ENCODE measurements at places on chromosomes 2 and 18.

- no peak for DNase-seq
Measured at GRCh38 chr2:196530910-196531309, 108.6 kb upstream of the CCDC150 start.

GRCh38 chr2:102253140-102253752 lies 58.1 kb upstream of the IL1RL1 start:
- DNase-seq, result no peak

GRCh38 chr2:58631986-58632385 lies 390.9 kb upstream of the FANCL start:
- DNase-seq, result no peak

GRCh38 chr18:76667603-76668002 lies 154.8 kb upstream of the ZNF236 start:
- DNase-seq, result no peak

- DNase-seq, result no peak
Measured at GRCh38 chr18:685438-685837, 27.0 kb downstream of the ENOSF1 start.

DNA sequence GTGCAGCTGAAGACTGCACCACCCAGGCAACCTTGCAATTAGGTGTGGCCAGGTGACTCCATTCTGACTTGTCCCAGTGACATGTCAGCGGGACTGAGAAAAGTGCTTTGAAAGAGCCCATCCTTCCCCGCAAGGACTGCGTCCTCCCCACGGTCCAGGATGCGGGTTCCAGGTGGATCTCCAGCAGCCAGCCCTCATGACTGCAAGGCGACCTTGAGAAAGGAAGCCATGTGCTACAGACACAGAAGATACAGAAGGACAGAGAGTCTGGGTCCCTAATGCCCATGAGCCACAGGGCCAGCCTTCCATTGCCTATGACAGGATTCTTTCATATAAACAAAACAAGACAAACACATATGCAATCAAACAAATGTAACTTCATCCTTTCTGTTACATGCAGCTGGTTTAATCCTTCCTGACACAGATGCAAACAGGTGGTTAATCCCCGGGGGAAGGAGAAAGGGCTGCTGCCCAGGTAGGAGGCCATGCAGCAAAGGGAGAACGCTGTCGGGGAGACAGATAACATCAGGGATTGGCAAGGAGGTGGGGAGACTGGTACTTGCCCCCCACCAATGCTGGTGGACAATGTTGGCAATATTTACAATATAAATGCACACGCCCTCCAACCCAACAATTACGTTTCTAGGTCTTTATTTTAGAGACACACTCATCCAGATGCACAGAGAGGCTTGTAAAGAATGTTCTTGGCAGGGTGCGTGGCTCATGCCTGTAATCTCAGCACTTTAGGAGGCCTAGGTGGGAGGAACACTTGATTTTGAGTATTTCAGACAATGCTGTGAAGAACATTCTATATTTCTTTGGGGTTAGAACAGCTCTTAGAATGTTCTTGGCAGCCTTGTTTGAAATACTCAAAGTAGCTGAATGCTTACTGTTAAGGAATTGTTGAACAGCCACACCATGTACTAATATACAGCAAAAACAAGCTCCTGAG lies 64.8 kb downstream of the NCAPH start:
- peak; percentile 56 for DNase-seq

DNA sequence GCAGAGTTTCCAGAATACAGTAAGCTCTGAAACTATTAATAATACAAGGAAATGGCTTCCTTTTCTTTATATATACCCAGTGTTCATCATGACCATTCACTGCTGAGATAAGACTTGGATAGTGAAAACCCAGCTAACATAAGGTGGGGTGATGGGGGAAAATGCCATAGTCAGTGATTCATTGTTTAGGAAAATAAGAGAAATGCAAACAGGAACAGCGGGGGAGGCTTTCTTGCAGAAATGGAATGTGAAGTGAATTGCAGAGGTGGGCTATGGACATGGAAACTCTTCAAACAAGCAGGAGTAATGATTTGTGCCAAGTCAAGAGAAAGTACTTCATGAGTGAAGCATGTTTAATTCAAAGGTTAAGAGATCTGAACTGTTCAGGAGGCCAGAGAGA lies 519.4 kb downstream of the TDRD15 start:
- no peak for DNase-seq

GRCh38 chr2:208182835-208183234 lies 7.0 kb downstream of the C2orf80 start:
- no peak for DNase-seq

GRCh38 chr2:216006164-216006663 lies 7.1 kb downstream of the MREG start:
- DNase-seq, result no peak

DNA sequence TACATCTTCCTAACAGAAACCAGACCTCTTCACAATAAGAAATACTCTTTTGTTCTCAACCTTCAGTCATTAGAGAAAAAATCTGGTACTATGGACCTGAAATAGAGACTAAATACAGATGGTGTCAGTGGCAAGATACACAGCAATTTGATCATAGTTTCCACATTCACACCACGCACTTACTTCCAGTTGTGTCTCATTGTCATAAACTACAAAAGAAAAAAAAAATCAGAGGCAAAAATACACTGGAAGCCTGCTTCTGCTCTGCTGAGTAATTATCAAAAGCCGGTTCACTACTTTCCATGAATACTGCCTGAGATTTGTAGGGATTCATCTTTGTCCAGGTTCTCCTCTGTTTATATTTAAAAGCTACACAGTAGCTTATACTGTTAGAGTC lies 182.6 kb downstream of the PID1 start:
- DNase-seq, result no peak

DNA sequence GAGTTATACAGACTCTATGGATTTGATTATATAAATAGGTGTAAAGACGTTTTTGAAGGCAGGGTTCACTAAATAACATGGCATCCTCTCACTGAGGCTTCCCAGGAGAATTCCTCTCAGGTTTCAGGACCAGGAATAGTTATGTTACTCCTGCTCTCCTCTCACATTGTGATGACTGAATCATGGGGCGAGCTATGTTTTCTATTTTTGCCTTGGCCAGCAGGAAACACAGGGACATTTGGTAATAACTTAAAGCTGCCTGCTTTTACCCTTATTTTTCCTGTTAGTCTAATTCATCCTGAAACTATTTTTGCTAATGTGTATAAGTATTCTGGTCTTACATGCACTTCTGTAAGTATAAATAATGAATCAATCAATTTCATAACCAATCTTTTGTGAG lies 115.3 kb upstream of the ITGB6 start:
- no peak for DNase-seq

GRCh38 chr18:3526421-3527354 lies 76.7 kb downstream of the TGIF1 start:
- DNase-seq, result no peak

GRCh38 chr18:63140997-63141777 lies 178.4 kb downstream of the BCL2 start:
- DNase-seq, result no peak

- no peak for DNase-seq
Measured at GRCh38 chr2:202765436-202765835, 106.1 kb downstream of the ICA1L start.

- DNase-seq, result no peak
Measured at GRCh38 chr2:198913394-198914152, 544.2 kb downstream of the SATB2 start.

- DNase-seq, result no peak
Measured at GRCh38 chr2:37579192-37579713, 92.2 kb downstream of the CDC42EP3 start.

GRCh38 chr18:64330931-64331330 lies 182.0 kb upstream of the LINC00305 start:
- DNase-seq, result peak; percentile 55

- DNase-seq, result no peak
Measured at GRCh38 chr18:32324181-32324580, 134.3 kb downstream of the MEP1B start.

- no peak for DNase-seq
Measured at GRCh38 chr2:101753720-101754490, 56.4 kb downstream of the MAP4K4 start.

DNA sequence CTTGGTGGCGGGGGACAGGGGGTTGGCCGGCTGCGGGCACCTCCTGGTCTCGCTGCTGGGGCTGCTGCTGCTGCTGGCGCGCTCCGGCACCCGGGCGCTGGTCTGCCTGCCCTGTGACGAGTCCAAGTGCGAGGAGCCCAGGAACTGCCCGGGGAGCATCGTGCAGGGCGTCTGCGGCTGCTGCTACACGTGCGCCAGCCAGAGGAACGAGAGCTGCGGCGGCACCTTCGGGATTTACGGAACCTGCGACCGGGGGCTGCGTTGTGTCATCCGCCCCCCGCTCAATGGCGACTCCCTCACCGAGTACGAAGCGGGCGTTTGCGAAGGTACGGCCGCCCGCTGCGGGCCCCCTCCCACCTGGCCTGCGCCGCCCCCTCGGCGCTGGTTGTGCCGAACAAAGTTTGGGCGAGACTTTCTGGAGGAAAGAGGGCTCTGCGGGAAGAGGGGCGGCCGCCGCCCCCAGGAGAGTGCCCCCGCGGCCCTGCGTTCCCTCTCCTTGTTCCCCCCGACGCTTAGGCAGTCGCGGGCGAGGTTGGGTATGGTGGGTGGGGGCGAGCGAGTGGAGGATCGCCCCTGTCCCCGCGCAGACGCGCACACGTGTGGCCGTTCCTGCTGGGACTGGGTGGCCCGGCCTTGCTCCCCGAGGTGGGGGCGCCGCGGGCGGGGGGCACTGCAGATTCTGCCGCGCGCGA lies 866 bp downstream of the CRIM1 start:
- DNase-seq, result peak; percentile 16

DNA sequence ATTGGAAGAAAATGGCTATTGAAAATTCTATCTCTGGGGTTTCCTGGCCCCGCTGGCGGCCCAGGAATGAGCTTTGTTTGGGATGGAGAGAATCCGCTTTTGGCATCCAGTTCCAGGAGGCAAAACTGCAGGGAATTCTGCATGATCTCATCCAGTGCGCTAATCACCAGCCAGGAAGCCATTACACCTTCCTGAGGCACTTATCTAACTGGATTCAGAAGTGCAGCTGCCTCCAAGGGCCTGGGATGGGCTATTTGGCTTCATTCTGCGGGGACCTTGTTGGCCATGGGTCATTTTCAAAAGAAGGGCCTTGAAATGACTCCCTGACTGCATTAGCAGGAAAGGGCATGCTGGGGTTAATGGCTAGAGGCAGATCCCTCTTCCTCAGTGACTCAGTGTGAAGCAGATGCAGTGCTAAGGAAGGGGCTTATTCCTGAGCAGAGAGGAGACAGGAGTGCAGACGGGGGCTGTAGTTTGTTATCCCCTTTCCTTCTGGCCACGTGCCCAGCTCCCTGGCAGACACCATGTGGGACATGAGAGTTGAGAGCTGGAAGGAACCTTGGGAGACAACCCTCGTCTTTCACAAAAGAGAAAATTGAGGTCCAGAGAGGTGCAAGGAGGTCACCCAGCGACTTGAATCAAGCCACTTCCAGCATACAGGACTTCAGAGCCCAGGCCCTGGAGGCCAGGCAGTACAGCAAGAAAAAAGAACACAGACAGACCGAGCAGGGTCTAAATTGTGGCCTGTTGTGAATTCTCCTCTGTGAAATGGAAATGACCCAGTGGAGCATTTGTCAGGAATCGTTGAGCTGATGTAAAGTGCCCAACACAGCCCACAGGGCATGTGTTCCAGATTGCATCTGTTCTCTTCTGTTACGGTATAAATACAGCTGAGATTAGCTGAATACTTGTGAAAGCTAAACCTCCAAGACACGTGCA lies 161.8 kb downstream of the PRKCE start:
- no peak for DNase-seq

- no peak for DNase-seq
Measured at GRCh38 chr2:74740741-74741431, 86.8 kb downstream of the SEMA4F start.

DNA sequence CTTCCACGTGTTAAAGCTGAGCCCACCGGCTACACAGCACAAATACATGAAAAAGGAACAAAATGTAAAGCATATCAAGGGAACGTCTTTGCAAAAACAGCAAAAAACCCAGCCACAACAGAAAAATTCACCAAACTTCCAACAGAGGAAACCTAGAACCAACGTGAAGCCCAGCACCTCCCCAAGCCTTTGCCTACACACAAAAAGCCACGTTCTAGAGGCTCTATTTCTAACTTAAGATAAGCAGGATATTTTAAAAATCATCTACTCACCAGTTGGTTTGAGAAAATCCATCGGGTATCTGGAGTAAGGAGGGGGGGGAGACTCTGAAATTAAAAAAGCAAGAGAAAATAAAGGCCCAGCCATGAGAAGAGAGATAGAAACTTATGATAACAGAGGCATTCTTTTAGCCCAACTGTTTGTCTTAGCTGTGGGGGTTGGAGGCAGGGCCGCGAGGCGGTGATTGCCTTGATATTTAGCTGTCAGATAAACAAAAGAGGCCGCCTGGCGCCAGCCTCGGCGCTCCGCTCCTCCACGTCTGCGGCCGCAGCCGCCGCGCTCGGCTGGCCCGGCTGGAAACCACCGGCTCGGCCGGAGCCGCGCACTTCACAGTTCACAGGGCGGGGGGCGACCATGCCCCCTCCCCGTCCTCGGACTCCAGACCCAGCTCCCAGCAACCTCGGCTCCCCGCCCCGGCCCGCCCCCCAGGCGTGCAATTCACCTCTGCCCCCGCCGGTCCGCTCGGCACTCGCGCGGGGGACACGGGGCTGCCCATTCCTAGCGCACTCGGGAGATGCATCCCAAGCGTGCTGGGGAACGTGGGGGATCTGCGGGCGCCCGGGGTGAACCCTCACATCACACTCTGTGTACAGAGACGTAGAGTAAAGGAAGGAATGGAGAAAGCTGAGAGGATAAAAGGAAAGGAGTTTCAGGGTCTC lies 2.4 kb downstream of the SMAD7 start:
- DNase-seq, result peak; percentile 87

DNA sequence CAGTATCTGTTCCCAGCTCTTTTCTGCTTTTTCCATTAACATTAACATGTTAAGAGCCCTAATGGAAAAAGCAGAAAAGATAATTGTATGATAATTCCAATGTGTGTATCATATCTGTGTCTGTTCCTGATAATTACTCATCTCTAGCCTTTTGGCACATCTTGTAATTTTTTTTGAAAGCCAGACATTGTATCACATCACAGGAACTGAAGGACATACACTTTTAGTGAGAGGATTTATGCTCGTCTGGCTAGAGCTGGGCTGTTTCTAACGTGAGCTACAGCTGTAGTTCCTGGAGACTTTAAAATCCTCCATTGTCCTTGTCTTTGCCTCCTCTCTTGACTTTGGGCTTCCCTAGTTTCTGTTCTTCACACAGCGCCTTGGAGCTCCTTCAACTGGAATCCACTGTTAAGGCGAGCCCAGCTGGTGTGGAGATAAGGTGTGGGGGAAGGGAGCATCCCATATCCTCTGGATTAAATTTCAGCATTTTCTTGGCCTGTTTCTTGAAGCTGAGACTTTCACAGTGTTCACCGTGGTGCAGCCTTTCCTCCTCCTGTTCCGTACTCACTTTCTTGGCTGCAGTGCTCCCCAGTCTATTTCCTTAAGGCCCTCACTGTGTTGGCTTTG lies 211.5 kb downstream of the GALR1 start:
- DNase-seq, result no peak

DNA sequence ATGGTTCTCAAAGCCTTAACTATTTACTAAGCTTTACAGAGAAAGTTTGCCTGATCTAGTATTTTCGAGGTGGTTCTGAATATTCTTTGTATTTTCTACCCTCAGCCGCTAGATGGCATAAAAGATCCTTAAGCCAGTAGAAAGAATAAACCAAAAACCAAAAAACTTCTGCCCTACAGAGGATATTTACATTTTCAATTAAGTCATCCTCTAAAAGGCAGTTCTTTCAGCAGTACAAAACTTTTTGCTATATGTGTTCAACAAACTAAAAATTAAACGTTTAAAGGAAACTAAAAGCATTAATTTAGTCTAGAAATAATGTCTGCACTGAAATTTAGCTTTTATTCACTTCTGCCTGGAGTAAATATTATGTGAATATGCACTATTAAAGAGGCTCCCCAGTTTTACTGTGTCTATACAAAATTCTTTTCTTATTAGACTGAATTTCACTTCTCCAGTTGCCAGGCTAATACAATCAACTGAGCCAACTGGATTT lies 297.5 kb downstream of the PIEZO2 start:
- peak; percentile 22 for DNase-seq

Data from COR-L47 (cell line).